Activated CD8-positive, alpha-beta memory T cell treated with anti-CD3 and anti-CD28 coated beads, Interleukin-2, amount 50 U/mL, for 4 hours (primary cell): ENCODE measurements at places on chromosomes 7 and 10.

DNA sequence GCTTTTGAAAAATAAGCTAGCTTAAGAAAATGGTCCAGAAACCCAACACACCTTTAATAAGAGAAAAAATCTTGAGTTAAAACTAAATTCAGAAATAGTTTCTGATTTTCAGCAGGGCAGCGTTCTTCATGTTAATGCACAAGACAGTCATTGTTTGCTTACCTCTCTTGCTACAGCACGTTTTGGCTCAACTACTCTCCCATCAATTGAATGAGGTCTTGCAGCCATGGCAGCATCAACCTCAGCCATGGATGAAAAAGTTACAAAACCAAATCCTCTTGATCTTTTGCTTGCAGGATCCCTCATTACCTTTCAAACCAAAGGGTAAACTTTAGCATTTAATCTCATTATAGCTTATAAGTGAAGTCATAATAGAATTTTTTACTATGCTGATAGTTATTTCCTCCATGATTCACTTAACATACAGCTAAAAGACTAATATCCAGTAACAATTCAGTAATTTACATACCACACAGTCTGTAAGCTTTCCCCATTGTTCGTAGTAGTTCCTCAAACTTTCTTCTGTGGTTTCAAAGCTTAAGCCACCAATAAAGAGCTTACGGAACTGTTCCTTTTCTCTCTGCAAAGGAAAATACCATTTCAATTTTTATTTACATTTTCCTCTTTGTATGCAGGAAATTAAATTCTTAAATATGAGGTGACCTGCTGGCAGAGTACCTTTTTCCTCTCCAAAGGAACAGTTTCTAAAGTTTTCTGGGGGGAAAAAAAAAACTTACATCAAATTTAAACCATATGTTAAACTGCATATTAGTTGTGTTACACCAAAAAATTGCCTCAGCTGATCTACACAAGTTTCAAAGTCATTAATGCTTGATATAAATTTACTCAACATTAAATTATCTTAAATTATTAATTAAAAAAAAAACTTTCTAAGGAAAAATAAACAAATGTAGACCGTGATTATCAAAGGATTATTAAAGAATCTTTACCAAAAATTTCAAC, 3.1 kb downstream of the HNRNPA2B1 start:
- DNase-seq: no peak

DNA sequence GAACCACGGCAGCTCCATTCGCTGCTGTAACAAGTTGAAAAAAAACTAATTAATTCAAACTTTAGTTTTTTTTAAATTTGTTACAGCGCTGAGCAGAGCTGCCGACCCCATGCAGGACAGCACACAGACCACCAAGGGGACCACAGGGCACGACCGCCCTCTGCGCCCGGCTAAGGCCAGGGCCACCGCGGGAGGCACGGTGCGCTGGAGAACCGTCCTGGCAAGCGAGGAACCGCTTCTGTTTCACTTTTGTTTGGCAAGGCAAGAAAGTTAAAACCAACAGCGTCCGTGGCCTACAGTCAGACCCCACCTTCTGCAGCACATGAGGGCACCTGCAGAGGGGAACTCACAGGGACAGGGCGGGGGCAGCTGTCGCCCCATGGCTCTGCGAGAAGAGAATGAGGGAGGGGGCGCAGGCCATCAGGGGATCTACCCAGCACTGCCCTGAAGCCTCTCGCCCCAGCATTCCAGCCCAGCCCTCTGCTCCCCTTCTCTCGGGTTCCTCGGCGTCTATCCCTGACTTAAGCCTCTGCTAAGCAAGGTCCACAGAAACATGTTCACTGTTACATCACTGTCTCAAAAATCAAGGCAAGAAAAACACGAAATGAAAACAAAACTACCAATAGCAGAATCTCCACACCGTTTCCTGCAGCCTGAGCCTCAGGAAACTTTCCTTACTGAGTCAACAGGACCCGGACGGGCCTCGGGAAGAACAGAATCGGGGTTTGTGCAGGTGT, 204.4 kb downstream of the DIP2C start:
- DNase-seq: peak; percentile 24

- no peak for DNase-seq
These were observed 233.6 kb downstream of the EBF3 start for GRCh38 chr10:129730272-129730992.

GRCh38 chr10:70837660-70838059, 21.9 kb downstream of the SGPL1 start:
- DNase-seq: no peak

- no peak for DNase-seq
These were observed 249.2 kb upstream of the HABP2 start for GRCh38 chr10:113303544-113304146.

GRCh38 chr10:17200001-17200911, 1.2 kb downstream of the TRDMT1 start:
- DNase-seq: no peak

- DNase-seq: no peak
These were observed 742.3 kb upstream of the GALNT17 start for GRCh38 chr7:70389531-70390151.

GRCh38 chr7:113715981-113716856, 202.6 kb downstream of the PPP1R3A start:
- DNase-seq: no peak

DNA sequence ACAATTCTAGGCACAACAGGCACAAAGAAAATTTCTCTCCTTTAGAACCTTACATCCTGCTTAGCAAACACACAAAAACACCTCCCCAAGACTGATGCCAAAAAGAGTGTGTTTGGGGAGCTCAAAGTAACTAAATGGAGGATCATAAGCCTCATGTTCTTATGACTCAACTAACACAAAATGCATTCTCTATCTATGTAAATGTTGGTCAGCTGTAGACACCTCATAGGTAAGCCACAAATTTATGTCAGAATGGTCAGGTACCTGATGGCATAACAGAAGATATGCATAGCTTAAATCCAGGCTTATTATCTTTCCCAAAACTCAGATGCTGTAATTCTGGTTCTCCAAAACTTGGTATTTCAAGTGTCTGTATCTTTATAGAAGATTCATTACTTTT, 315.1 kb downstream of the C7orf25 start:
- DNase-seq: no peak

DNA sequence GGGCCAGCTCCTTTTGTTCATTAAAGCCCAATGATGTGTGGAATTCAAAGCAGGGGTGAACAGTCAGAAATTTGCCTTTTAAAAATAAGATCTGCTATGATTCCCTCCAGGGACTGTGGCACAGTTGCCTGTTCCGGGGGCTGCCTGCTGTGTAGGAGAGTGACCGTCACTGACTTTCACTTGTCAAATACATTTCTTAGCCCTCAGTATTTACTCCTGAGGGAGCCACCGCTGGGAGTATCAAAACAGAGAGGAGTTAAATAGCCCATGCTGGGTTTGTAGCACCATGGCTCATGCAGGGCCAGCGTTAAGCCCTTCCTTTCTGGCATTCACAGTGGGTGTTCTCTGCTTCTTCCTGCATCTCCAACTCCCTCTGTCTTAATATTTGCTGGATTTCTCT, 897.8 kb downstream of the SORCS3 start:
- no peak for DNase-seq

DNA sequence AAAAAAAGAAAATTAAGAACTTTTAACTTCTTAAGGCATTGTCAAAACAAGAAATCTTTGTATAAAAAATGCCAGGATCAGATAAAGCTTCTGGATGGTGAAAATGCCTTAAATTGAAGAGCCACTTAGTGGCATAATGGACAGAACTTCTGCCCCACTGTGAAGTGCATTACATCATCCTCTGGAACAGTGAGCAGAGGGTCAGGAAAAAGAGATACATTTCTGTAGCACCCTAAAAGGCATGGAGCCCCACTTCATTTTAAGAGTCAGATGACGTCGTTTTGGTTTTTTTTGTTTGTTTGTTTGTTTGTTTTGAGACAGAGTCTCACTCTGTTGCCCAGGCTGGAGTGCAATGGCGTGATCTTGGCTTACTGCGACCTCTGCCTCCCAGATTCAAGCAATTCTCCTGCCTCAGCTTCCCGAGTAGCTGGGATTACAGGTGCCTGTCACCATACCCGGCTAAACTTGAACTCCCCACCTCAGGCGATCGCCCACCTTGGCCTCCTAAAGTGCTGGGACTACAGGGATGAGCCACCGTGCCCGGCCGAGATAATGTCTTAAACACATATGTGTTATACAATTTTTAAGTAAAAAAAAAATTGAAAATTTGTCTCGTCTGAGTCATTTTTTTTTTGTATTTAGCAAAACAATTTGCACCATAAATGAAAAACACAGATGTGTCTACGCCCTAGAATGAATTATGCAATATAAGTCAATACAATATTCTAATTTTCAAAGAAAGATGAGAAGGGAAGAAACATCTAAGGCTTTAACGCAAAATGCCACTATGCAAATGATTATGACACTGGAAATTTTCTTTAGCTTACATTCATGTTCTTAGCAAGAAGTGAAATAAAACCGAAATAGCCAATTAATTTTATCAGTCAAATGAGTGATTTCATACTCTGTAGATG, 29.2 kb downstream of the SLC13A1 start:
- no peak for DNase-seq

DNA sequence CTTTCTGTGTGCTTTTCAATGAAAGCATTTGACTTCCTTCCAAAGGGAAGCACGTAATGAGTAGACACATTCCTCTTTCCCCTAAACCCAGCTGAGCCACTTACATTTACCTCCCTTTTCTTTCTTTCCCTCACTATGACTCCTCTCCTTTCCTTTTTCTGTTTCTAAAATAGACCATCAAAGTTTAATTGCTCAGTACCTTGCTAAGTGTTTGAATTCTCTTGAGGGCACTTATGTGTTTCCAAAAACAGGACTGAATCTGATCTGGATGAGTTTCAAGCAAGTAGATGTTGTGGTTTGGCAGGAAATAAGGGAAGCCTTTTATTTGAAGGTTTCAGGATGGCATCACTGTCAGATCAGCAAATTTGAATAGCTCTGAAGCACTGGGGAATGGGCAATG, 396.2 kb downstream of the REEP3 start:
- no peak for DNase-seq

- no peak for DNase-seq
These were observed 103.5 kb upstream of the FAM20C start for GRCh38 chr7:88927-89231.

GRCh38 chr10:100993986-100994708, 5.5 kb upstream of the LZTS2 start:
- no peak for DNase-seq

GRCh38 chr10:114711869-114712250, 53.8 kb upstream of the ABLIM1 start:
- DNase-seq: no peak

GRCh38 chr7:152145853-152146466, 120.5 kb downstream of the GALNT11 start:
- DNase-seq: no peak

DNA sequence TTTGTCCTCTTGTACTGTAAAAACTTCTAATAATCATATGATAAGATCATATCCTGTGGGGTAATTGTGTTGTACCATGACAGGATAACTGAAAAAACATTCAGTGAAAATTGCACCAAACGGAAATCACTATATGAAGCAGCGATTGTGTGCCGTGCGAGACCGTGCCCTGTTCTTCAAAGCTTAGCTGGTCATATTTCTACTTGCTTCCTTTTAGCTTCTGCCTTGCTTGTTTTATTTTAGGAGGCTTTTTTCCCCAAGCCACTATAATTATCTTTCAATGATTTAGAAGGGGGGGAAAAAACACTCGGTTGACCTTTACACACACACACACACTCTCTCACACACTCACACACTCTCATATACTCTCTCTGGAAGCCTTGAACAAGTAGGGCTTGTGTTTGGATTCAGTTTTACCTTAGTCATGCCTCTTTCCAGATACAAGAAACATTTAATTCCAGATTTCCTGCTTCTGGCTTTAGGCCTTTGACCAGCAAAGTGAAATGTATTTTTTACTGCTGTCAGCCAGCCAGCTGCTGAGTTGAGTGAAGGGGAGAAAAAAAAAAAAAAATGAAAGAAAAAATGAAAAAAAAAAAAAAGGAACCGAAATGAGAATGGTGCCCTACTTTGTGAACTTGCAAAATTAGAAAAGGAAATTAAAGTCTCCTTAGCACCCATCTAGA, 181.4 kb downstream of the ARID5B start:
- no peak for DNase-seq

- no peak for DNase-seq
These were observed 238.5 kb upstream of the MAGI2 start for GRCh38 chr7:79692015-79692414.

DNA sequence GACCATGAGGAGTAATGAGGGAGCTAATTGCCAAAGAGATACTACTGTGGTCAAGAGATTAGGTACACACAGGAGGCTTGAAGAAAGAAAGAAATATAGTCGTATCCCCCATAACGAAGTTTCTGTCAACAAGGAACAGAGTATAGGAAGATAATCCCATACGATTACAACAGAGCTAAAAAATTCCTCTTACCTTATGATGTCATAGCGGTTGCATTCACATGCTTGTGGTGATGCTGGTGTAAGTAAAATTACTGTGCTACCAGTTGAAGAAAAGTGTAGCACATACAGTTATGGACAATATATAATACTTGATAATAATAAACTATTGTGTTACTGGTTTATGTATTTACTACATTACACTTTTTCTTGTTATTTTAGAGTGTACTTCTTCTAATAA, 51.6 kb upstream of the CASD1 start:
- no peak for DNase-seq

DNA sequence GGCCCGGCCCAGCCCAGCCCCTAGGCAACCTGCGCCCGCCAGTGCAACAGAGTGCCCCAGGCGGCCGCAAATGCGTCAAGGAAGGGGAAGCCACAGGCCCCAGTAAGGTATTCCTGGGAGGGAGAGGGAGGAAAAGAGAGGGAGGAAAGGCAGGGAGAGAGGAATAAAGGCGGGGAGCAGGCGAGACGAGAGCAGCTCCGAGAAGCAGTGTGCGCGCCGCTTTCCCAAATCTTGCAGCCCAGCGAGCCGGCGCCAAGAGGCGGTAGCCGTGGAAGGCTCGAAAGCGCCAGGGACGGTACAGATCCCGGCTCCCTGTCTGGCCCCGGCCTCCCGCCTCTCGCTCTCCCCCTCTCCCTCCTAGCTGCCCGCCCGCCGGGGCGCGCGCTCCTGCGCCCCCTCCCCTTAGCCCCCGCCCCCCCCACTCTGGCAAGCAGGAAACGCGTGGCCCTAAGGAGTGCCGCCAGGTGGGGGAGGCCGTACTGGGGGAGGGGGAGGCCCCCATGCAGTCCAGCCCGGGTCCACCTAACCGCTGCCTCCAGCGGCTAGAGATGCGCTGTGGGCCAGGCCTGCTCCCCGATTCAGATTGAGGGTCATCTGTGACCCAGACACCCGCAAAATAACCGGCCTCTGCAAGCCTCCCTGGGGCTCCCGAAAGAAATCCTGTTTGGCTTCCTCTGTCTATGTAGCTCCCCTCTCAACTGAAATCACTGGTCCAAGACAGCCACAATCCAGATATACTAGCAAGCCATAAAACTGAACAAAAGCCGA, 4.3 kb downstream of the HOXA10 start:
- DNase-seq: peak; percentile 14

- peak; percentile 48 for DNase-seq
These were observed 191.2 kb upstream of the PRSS1 start for GRCh38 chr7:142557971-142558582.

- DNase-seq: no peak
These were observed 2.0 kb upstream of the ATRNL1 start for GRCh38 chr10:115091161-115091560.

- DNase-seq: peak; percentile 56
These were observed 43.1 kb upstream of the LBX1 start for GRCh38 chr10:101272229-101272868.

- no peak for DNase-seq
These were observed 240.6 kb upstream of the SEMA3C start for GRCh38 chr7:81159402-81159801.
